ENCODE measurements at places on chromosomes 11 and 22.

- no peak for DNase-seq
Measured at GRCh38 chr11:101487775-101488174, 96.0 kb downstream of the TRPC6 start.

GRCh38 chr11:121654259-121654842 is 201.6 kb upstream of the SORL1-AS1 start:
- DNase-seq = no peak

DNA sequence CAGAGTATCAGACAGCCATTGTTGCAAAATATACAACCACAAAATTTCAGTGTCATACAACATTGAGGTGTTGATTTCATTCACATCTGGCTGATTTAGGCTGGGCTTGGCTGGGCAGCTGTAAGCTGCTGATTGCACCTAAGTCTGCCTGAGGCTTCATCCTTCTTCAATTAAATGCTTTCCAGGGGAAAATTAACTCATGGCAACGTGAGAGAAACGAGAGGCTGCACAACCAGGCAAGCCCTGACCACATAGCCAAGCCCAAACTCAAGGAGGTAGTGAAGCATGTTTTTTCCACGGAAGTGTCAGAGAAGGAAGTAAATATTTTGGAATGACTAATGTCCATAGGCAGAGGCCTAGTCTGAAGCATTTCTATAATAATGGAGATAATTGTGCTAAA is 273.8 kb upstream of the ZC3H12C start:
- no peak for DNase-seq

DNA sequence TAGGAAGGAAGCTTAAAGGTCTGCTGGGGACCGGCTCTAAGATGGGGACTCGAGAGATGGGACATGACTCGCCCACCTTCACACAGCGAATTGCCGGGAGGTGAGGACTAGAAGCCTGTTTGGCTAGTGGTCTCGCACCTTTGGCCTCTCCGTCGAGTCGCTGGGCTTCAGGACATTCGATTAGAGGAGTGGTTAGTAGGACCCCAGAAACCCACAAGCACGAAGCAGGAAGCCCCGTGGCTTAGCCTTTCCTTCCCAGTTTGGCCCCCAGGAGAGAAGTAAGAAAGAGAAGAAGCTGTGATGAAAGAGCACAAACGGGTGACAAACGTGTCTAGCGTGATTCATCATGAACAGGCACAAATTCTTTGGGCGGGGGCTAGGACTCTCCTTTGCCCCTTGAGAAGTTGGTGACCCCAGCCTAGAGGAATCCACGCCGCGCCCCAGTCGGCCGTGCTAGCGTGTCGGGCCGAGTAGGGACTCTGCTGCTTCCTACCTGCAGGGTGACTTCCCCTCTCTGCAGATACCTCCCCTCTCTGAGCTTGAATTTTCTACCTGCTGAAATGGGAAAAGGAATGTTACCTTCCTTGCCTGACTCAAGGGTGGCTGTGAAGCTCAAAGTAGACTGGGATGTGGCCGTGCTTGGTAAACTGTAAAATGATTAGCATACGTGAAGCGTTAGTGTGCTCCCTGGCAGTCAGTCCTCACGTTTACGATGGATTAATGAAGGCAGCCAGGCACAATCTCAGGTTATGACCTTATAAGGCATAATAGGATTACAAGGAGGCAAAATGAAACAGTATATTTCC is 1.1 kb upstream of the ADM start:
- peak; percentile 20 for DNase-seq

GRCh38 chr11:63710476-63711217 is 29.3 kb downstream of the RTN3 start:
- DNase-seq = no peak

DNA sequence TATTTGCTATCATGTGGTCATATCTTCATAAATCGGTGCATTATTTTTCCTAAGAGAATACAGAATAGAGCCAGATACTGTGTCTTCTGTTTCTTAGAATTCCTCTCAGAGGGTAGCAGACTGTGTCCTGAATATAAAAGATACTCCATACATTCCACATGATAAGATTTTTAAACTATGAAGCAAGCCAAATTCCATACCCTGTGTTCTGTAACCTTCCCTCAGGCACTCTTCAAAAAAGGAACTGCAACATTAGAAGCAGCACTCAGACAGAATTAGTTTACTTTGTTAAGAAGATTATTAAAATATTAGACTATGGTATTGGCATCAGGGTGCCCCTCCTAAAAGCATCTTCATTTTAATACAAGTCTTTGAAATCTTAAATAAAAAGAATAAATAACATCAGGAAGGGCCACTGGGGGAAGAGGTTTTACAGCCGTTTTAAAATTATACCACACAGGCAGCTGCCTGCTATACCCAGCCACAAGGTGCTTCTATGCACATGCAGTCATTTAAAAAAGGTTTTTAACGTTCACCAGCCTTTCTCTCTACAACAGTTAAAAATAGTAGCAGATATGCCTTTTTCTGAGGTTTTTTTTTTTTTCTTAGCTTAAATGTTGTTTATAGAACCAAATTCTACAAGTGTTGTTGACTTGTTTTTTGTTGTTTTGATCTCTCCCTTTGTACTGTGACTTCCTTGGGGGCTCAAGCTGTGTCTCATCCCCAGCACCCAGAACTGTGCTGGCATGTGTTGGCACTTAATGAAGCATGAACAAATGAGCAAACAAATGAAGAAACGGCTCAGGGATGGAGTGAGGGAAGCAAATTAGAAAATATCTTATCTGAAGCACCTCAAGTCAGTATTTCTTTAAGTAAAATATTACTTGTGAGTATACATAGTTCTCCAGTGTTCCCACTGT is 54.7 kb upstream of the CCDC89 start:
- DNase-seq = no peak

GRCh38 chr11:134003792-134004495 is 47.2 kb upstream of the IGSF9B start:
- no peak for DNase-seq

- no peak for DNase-seq
Measured at GRCh38 chr22:44473166-44473565, 24.9 kb downstream of the RTL6 start.

GRCh38 chr22:40037320-40037719 is 42.6 kb downstream of the FAM83F start:
- DNase-seq = no peak

DNA sequence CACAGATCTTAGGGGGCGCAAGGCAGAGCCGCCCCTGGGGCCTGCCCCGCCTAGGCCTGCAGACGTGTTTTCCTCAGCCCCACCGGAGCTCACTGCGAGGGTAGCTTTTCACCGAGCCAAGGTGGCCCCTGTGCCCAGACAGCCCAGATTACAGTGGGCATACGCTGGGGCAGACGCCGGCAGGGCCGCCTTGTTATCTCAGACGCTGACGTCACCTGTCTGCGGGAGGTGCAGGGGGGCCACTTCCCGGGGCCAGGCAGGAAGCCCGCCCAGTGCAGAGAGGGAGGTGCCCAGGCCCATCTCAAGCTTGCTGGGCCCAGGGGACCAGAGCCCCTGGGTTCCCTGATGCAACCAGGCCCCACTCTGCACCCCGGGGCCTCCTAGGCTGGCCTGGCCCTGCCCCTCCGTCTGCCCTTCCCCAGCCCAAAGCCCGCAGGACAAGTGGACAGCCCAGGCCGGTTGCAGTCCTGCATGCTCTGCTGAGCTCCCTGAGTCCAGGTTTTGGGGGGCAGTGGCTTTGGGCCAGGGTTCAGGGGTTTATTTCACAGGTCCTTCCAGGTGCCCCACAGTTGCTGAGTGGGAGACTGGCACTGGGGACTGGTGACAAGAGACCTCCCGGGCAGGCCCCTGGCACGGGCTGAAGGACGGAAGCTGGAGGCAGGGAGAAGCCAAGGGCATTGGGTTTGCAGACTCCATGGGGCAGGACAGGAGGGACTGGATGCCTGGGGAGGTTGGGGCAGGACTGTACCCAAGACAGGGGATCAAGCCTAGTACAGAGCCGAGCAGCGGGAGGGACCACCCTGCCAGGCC is 38.6 kb downstream of the IGF2 start:
- DNase-seq = no peak

DNA sequence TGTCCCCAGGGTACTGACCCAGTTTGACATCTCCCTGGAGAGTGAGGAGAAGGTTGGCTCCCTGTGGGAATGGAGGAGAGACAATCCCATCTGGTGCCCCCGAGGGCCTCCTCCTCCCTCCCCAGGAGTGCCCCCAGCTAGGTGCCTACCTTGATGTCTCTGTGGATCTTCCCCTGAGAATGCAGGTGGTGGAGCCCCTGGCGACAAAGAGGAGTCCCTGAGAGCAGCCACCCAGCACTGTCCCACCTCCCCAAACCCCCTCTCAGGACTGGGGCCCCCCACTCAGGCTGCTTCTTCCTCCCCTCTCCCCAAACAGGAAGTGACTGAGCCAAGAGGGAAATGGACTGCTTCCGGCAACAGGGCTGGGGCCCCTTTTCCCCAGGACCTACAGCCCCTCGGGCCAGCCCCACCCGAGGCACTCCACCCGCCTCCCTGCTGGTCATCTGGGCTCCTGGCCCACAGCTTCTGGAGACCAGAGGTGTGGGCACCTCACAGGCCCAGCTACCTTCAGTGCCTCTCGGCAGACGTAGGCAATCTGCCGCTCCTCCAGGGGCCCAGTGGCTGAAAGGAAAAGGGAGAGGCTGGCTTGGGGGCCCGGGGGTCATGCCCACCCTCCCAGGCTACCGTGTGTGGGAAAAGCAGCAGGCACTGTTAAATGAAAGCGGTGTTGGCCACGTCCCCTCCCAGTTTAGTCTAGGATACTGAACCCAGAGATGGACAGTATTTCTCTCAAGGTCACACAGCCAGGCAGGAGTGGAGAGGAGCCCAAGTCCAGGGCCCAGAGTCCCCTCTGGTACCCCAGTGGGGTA is 1.2 kb downstream of the MAP4K2 start:
- no peak for DNase-seq

GRCh38 chr11:72298931-72299330 is 55.0 kb upstream of the PHOX2A start:
- no peak for DNase-seq

GRCh38 chr22:35860087-35860733 is 142.5 kb downstream of the APOL5 start:
- no peak for DNase-seq

GRCh38 chr22:17823226-17823625 is 49.0 kb upstream of the BID start:
- no peak for DNase-seq

- peak; percentile 83 for DNase-seq
Measured at GRCh38 chr11:14904745-14905103, 12.7 kb upstream of the CYP2R1 start.

GRCh38 chr11:77467993-77468392 is 5.9 kb downstream of the PAK1 start:
- DNase-seq = no peak

DNA sequence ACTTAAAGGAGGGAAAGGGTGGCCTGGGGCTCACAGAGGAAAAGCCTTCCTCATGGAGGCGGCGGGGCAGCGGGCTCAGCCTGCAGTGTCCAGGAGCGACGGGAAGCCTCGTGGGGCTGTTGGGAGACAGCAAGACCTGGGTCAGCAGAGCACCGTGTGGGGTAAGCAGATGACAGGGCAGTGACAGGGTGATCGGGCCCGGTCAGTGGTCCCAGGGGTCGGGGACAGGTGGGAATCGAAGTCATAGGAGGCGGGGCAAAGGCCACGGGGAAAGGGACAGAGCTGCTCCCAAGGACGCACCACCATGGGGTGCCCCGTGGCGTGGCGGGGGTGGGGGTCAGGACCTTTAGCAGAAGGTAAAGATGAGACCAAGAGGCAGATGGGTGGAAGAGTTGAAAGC is 49.8 kb downstream of the CDKN1C start:
- no peak for DNase-seq
